ENCODE measurements at places on chromosomes 11 and 22.

- no peak for DNase-seq
Observed at GRCh38 chr22:37037669-37038068, 13.9 kb upstream of the KCTD17 start.

GRCh38 chr11:93166194-93166593 is 31.6 kb downstream of the SLC36A4 start:
- DNase-seq, result no peak

DNA sequence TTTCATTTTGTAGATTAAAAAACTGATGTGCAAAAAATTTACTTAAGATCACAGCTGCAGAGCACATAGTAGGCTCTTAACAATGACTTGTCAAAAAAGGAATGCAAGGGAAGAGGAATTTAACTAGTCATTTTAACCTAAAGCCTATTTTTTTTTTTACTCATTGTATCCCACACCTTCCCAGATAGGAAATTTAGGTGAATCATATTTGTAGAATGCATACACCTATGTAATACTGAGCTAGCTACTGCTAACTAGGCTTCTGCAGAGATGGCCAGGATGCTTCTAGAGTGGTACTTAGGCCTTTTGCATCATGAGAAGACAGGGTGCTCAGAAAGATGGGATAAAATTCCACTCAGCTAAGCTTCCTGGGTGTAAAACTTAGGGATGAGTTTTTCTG is 387.3 kb downstream of the AASDHPPT start:
- no peak for DNase-seq

DNA sequence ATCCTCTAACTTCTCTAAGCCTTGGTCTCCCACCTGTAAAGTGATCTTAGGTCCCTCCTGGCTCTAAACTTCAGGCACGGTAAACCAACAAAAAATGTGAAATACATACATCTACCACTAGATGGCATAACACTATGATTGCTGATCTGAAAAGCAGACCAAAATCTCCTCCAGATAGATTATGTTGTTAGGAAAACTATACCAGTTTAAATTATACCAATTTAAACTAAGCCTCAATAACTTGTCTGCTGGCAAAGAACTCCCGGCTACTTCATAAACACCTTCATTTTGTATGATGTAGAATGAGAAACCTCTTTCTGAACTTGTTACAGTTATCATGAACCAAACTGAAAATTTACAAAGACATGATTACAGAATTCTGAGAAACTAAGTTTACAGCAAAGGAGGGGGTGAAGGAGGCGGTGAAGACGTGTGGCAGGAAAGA is 85.9 kb downstream of the SBF2 start:
- DNase-seq, result peak; percentile 78

DNA sequence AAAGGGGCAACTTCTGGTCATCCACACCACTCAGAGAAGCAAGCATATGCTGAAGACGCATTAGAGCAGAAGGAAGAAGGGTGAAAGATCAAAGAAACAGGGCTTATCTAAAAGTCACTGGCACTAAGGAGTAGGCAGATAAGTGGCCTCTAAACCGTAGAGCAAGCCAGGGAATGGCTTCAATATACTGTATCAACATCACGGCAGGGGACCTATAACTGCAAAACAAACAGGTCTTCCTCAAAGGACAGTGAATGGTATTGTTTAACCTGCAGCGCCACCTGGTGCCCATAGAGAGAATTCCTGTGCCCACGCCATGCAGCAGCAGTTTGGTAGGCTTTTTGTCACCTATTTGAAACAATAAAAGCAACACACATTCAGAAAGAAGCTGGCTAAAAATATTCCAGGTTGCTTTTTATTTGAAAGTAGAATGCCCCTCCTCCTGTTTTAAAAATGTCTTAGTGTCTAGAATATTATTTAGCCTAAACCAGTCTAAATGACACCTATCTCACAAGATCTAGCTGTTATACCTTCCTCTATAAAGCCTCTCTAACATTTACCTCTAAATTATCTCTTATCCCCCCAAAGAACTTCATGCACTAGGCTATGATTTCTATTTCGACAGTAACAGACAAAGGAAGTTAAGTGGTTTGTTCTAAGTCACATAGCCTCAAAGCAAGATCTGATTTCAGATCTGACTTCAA is 21.8 kb downstream of the SNX19 start:
- peak; percentile 87 for DNase-seq

- DNase-seq, result no peak
Observed at GRCh38 chr22:17013396-17014100, 5.5 kb upstream of the GAB4 start.

- peak; percentile 61 for DNase-seq
Observed at GRCh38 chr22:24391836-24392217, 35.6 kb upstream of the ADORA2A start.

DNA sequence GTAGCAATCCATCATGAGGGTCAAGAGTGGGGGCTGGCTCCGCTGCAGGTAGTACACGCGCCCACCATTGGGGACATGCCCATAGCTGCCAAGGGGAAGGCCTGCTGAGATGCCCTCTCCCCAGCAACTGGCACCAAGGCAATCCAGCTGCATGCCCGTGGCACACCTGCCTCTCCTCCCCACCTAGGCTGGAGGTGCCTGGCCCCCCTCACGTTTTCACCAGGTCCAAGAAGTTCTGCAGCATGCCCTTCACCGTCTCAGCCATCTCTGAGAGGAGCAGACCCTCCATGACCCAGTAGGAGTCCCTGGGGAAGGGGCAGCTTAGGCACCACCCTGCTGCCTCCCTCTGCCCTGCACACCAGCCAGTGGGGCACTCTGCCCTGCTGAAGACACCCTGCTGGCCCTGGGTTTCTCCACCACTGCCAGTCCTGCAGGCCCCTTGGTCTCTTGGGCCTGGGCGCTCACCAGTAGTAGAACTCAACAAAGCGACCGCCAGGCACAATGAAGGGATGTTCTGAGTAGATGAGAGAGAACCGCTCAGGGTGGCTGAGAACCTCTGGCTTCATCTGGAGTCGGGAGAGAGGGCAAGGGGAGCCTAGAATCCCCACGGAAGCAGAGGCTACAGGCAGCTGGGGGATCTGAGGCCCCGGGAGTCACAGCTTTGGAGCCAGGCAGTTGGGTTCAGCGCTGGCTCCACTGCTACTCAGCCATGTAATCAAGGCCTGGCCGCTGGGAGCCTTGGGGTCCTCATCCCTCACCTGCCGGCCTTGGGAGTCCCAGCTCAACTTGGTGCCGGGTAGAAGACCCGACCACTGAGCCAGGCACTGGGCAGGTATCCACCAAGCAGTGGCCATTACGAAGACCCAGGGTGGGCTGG is 17.8 kb downstream of the TREH start:
- DNase-seq, result no peak

DNA sequence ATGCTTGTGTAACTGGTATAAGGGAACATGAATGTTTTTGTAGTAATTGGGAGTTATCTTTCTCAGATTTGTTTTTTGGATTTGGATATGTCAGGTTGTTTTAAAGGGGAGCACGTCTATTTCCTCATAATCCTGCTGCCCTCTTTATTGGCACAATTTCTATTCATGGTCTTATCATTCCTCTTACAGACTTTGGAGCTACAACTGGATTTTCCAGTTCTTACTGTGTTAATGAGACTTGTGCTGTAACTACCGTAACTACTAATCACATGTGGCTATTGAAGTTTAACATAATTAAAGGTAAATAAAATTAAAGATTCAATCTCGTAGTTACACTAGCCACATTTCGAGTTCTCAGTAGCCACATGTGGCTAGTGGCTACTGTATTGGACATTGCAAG is 1.9 kb downstream of the FDX1 start:
- DNase-seq, result no peak

DNA sequence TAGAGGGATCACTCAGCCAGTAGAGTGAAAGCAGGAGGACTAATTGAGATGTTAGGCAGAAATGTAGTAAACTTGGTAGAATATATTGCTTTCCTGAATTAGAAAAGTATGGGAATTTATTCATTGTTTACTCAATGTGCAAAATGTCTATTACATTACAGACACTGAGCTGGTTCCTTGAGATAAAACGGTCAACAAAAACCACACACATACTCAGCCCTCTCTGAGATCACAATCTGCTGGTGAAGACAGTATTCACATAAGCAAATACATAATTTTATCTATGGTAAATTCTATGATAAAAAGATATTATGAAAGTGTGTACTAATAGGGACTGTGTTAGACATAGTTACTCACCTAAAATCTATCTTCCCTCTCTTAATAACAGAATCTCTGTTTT is 833.5 kb downstream of the KCNA4 start:
- DNase-seq, result no peak

- DNase-seq, result no peak
Observed at GRCh38 chr22:37205046-37205445, 7.2 kb downstream of the SSTR3 start.

GRCh38 chr11:78961937-78962701 is 387.5 kb upstream of the NARS2 start:
- no peak for DNase-seq

DNA sequence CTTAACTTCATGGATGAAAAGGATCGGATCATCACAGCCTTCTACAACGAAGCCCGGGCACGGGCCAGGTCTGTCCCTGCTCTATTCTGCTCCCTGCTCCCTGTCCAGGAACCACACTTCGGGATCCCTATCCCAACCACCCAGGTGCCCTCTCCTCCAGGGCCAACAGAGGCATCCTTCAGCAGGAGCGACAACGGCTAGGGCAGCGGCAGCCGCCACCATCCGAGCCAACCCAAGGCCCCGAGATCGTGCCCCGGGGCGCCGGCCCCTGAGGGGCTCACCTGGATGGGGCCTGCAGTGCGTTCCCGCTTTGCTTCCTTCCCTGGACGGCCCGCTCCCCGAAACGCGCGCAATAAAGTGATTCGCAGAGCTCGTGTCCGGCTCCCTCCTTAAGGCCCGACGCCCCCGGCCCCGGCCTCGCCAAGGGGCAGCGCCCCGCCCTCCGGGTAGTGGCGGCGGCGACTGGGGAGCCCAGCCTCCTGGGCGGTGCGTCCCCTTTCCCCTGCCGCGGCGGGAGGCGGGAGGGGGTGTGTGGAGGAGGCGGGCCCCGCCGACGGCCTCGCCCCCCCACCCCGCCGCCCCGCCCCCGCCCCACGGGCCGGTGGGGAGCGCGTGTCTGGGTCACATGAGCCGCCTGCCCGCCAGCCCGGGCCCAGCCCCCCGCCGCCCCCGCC is at the start of gene VEGFB:
VEGFB (plus strand) TSS at position 672 of the 674 bp plus-strand sequence. CDS start 250 bp downstream, outside the sequence.
- peak; percentile 81 for DNase-seq

DNA sequence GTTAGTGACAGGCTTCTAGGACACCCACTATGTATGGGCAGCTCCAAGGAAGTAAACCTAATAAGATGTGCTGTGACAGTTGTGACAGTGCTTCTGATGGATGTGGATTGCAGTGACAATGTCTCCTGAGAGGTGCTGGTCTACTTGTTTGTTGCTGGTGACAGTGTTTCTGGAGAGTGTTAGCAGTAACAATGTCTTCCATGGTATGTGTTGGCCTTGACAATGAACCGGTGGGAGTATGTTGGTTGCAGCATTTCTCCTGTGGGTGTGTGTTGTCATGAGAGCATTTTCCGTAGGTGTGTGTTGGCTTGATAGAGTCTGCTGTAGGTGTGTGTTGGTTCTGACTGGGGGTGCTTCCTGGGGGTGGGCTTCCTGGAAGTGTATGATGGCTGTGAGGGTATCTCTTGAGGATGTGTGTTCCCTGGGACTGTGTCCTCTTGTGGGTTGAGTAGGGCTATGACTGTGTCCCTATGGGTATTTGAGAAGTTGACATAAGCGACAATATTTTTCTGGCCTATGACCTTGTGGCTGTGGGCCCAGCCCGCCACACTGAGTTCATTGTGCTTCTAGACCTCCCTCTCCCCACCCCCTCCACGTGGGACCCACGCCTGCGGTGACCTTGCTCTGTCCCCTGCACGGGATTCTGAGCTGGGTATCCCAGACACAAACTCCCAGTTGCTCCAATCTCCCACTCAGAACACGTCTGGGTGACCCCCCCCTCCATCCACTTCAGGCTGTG is 1.2 kb downstream of the DCHS1 start:
- DNase-seq, result no peak

- DNase-seq, result no peak
Observed at GRCh38 chr11:130325691-130326090, 11.0 kb upstream of the ZBTB44 start.

GRCh38 chr22:27213294-27213693 is 555.9 kb downstream of the MIAT start:
- no peak for DNase-seq

- no peak for DNase-seq
Observed at GRCh38 chr11:71325418-71326327, 73.3 kb upstream of the SHANK2 start.

- no peak for DNase-seq
Observed at GRCh38 chr11:73225851-73226250, 7.8 kb downstream of the P2RY2 start.

GRCh38 chr22:36395055-36395849 is 7.5 kb upstream of the MYH9 start:
- DNase-seq, result no peak

GRCh38 chr11:27912916-27913315 is 195.0 kb downstream of the KIF18A start:
- DNase-seq, result no peak

DNA sequence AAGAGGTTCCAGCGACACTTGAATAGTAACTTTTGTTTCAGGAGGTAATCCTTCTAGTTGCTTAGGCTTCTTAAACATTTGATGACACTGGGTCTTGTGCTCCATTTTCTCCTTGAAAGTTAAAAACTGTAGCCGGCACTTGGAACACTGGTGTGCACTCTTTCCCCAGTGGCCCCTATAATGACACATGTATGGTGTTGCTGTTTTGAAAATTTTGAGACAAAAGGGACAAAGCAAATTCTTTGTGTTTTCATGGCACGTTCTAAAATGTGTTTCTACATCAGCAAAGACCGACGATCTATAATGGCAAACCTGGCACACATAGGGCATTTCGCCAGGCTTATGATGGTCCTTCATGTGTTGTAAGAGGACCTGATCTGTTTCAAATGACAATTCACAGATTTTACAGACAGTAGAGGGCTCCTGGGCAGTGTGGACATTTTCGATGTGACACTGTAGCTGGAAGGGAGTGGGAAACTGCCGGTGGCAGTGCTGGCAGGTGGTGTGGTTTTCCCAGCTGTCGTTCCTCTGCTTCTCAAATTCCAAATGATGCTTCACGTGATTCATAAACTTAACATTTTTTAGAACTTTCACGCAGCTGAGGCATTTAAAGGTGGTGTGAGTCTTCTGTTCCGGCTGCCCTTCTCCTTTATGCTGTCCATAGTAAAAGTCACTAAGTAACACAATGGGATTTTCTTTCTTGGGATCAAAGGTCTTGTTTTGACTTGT is 20.5 kb downstream of the ZNF280B start:
- no peak for DNase-seq

GRCh38 chr11:89495951-89496350 is 4.8 kb upstream of the NOX4 start:
- DNase-seq, result peak; percentile 93

- DNase-seq, result no peak
Observed at GRCh38 chr22:31579835-31580242, 82.2 kb downstream of the PISD start.

- peak; percentile 96 for DNase-seq
Observed at GRCh38 chr11:94926698-94927237, 46.6 kb downstream of the CWC15 start.

DNA sequence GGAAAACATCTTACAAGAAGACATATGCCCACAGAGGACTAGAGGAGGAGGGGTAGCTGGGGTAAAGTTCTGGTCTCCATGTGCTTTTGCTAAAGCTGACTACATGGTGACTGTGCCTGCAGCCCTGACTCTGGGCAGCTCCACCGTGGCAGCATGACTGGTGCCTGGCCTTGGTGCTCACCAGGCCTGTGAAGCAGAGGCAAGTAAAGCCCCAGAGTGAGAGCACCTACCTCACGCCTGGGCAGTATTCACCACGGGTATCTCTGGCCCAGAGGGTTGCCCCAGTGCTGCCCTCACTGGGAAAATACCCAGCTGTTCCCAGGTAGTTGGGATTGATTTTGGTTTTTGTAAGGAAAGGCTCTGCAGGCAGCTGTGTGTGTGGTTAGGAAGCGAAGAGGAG is 78.3 kb downstream of the CTTN start:
- no peak for DNase-seq
